Activated gamma-delta T cell treated with anti-CD3 and anti-CD28 coated beads, Interleukin-2, amount 50 U/mL, for 16 hours (primary cell): ENCODE measurements at places on chromosomes 12 and 14.

DNA sequence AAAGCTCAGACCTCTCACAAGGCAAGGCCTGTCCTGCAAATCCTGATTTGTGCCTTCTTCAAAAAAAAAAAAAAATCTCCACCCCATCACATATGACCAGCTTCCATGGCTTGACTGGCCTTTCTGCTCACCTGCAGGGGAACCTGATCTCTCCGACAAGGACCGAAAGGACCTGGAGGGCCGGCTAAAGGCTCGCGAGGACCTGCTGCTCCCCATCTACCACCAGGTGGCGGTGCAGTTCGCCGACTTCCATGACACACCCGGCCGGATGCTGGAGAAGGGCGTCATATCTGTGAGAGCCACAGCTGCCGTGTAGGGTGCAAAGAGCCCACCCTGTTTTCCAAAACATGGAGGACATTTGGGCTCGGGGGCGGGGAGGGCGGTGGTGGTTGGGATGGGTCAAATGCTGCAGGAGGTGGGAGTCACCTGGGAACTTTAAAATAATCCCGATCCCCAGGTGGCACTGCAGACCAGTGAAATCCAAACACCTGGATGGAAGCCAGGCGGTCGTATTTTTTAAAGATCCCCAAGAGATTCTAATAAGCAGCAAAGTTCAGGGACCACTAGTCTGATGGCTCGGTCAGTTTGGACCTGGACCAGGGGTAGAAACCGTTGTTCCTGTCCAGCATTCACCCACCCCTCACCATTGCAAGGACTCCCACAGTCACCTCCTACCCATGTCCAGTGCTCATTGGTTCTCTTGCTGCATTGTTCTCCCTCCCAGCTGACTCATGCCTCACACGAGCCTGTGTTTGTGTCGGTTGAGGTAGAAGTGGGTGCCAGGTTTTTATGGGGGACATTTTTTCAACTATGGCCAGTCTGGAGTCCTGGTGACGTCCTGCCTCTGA is 44.8 kb downstream of the FOXN4 start:
- no peak for DNase-seq

DNA sequence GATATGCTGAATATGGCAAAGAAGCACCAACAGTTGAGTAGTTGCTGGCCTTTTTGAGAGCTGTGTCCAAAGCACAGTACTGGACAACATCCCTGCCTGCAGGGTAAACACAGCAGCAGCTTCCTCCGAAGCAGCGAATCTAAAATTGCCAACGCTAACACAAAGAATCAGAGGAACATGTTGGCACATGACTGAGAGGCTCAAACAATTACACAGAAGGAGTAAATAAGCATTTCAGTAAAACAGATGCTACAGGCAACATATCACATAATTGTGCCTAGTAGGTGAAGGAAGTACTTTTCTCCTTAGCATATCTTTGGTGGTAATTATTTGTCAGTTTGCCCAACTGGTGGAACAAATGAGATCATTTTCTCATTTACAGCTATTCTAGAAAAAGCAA is 52.1 kb downstream of the KICS2 start:
- no peak for DNase-seq

GRCh38 chr14:31842899-31843298 is 234.2 kb upstream of the ARHGAP5 start:
- no peak for DNase-seq

DNA sequence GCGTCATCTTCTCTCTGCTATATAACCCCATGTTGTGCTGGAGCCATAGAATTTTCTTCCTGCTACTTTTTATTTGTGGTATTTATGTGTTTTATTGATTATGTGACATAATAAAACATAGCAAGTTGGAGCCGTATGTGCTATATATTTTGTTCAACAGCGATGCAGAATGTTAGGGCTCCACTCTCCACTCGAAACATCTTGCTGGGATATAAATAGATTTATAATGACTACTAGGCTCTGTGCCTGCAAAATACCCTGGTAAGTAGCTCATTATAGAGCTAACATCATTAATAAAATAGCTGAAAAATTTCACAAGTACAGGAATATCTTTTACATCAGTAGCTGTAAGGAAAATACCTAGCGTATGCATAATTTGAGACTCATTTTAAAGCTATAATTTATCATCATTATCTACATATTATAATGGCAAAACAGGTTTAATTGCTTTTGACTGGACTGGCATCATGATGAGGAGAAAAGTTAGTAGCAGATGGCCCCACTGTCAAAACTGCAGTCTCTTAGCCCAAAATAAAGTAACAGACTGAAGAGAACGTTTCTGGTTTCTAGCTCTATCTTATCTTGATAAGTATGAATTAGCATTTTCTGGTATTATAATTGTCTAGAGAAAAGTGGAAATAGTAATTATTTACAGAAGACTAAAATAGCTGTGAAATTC is 263.0 kb downstream of the NEDD1 start:
- no peak for DNase-seq

DNA sequence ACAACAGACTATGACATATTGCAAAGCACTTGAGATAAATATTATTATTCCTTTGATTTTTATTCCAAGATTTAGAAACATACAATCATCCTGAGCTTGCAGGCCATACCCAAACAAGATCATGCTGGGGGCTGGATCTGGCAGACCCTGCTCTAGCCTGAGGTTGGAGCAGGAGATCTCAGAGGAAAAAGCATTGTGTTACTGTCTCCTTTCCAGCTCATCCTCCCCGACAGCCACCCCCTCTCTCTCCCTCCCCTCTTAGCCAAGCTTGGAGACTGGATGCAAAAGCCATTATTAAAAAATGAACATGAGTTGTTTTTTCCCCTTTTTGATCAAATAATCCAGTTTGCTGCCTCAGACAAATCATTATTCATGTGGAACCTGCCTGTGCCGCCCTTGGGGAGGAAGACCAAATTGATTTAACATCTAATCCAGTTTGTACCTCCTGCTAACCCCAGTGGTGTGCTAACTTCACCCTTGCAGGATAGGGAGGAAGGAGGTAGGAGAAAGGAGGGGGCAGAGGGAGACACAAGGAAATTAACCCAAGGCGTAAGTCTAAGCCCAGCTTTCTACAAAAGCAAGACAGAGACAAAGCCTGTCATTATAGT is 565.8 kb upstream of the TBX3 start:
- DNase-seq = no peak

DNA sequence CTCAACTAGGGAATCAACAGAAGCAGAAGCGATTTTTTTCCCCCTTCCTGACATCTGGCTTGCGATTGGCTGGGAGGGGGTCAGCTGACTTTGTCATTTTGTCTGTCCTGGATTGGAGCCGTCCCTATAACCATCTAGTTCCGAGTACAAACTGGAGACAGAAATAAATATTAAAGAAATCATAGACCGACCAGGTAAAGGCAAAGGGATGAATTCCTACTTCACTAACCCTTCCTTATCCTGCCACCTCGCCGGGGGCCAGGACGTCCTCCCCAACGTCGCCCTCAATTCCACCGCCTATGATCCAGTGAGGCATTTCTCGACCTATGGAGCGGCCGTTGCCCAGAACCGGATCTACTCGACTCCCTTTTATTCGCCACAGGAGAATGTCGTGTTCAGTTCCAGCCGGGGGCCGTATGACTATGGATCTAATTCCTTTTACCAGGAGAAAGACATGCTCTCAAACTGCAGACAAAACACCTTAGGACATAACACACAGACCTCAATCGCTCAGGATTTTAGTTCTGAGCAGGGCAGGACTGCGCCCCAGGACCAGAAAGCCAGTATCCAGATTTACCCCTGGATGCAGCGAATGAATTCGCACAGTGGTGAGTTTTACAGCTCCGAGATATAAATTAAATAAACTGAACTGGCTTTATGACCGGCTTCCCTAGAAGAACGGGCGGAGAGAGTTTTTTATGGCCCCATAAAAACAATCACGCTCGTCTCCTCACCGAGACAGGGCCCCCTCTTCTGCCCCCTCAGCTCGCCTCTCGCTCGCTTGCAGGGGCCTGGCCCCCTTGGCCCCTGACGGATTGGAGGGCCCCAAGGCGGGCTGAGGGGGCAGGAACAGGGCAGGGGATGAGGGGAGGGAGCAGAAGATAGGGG is at the start of gene HOXC6:
Gene HOXC6 (plus strand): TSS at position 127 of the 888 bp plus-strand sequence. CDS start 82 bp downstream, at position 209.
- no peak for DNase-seq

- DNase-seq = no peak
These were observed 11.8 kb upstream of the WSCD2 start for GRCh38 chr12:108117163-108117849.

GRCh38 chr12:63922474-63922873 is 78.0 kb downstream of the SRGAP1 start:
- no peak for DNase-seq

GRCh38 chr12:103105971-103106597 is 148.6 kb downstream of the ASCL1 start:
- no peak for DNase-seq

- no peak for DNase-seq
These were observed 233.0 kb upstream of the PLEKHG7 start for GRCh38 chr12:92469837-92470236.
